ENCODE measurements at places on chromosomes 6 and 20.
A peak's percentile ranks its signal among the peaks of the same experiment; 100 is the strongest.

GRCh38 chr20:940926-941325, 24.8 kb upstream of the ANGPT4 start:
- no peak for DNase-seq

- DNase-seq = peak; percentile 66
These were observed 30.8 kb downstream of the KDM1B start for GRCh38 chr6:18186033-18186432.

DNA sequence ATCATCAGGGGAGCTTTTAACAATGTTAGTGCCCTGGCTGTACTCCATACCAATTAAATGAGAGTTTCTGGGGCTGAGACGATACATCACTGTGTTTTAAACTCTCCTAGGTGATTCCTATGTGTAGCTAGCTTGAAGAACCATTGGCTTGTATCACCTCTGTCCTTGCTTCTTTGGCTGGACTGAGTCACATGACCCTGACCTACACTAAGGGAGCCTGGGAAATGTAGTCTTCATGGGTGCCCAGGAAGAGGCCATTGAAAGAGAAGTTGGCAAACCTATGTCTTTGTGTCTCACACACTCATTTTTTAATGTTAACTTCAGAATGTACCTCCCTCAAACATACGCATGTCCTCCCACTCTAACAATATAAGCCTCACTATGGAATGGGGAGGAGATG, 506.6 kb downstream of the DHX35 start:
- no peak for DNase-seq

DNA sequence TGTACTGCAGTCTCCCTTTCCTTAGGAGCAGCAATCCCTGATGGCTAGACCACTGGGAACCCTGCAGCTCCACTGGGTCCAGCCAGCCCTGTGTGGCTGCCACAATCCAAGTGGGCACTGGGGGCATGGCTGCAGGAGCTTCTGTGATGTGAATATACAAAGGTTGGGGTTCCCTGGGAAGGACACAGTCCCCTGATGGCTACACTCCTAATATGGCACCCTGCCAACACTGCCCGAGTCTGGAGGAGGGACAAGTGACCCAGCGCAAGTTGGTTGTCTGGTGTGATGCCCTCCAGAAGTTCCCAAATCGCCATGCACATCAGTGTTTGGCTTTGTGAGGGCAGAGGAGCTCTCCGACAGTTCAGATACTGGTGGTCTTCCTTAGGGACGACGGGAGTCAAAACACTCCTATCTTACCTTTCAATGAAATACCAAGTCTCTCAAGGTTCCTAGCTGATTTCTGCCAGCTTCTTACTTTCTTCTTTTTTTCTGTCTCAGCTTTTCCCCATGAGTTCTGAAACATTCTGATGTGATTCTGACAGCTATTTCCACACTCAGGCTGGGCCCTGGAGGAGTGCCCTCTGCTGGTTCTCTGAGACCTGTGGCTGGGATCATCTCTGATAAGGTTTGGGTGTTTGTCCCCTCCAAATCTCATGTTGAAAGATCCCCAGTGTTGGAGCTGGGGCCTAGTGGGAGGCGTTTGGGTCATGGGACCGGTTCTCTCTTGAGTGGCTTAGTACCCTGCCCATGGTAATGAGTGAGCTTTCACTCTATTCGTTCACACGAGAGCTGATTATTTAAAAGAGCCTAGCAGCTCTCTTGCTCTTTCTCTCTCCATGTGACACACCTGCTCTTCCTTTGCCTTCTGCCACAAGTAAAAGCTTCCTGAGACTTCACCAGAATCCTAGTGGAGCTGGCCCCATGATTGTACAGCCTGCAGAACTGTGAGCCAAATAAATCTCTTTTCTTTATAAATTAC, 15.5 kb upstream of the ZFP57 start:
- DNase-seq = peak; percentile 34

GRCh38 chr6:53673162-53673727, 7.7 kb upstream of the KLHL31 start:
- peak; percentile 90 for DNase-seq

DNA sequence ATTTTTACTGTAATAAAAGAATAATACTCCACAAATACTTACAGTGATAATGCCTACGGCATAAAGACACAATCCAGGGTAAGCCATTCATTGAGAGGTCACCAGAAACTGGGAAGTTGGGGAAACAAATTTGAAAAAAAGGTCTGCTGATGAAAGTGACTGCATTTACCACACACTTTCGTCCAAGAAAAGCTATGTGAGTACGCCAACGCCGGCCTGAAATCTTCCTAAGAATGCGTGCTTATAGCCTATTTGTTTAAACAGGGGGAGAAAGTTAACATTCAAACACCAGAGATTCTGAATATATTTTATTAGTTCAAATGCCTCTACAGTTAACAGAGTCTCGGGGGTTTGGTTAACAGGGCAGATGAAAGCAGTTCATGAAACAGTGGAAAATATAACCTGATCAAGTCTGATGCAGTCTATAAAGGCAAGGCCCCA, 657 bp upstream of the LTV1 start:
- no peak for DNase-seq

- no peak for DNase-seq
These were observed 10.3 kb downstream of the SCRT2 start for GRCh38 chr20:665276-665675.

- DNase-seq = peak; percentile 95
These were observed at the start of gene XRN2 for GRCh38 chr20:21303061-21303871. Gene XRN2 (plus strand): TSS chr20:21303331. CDS start chr20:21303399, 68 bp downstream.

- DNase-seq = no peak
These were observed 128.1 kb downstream of the REV3L start for GRCh38 chr6:111354758-111355555.

GRCh38 chr6:16712931-16713484, 48.3 kb downstream of the ATXN1 start:
- DNase-seq = peak; percentile 90

DNA sequence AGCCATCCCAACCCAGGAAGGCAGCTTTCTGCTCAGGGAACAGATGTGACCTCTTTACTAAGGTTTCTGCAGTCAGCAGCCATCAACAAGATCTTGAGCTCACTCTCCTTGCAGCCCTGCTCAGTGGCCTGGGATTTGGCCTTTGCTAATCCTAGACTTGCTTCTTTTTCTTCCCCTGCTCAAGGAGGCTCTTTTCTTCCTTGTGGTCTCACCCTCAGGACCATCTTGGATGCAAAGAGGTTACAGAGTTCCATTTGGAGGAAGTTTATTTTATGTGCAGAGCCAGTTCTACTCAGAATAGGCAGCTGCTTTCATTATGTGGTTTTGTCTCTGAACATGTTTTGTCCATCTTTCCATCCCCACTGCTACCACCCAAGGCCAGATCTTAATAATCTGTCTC, 49.3 kb downstream of the RALY start:
- DNase-seq = peak; percentile 23

DNA sequence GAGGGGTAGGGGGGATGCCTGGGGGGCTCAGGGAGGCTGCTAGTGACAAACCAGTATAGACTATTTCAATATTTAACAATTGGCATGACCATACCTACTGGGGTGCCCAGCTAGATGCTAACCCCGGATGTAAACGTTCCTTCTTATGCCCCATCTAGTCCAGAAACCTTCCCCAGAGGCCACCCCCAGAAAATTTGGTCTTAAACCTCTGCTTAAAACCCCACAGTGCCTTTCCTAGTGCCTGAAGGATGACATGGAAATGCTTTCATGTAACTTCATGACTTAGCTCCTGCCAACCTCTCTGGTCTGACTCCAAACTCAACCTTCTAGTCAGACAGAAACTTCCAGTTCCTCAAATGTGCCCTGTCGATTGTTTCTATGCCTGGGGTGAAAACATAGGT, 52.0 kb downstream of the JPH2 start:
- no peak for DNase-seq

DNA sequence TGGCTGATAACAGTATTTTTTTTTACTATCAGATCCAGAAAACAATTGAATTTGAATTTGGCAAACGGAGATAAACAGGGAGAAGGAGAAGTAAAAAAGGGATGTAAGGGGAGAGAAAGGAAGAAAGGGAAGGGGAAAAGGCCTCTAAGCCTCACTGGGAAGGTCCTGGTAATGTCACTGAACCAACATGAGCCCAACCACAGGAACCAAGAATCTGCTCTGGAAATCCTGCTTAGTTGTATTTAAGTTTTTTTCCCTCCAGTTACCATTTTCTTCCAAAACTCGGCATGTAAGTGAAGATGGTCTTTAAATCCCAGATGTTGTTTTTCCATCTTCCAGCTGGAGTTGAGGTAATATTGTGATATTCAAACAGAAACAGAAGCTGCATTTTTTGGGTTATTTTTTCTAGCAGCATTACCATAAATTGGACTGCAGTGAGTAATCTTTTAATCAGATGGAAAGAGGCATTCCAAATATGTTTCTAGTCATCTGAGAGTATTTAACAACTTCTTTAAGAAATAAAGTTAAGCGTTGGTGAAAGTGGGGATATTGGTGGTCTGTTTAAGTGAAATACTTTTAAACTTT, 91.1 kb downstream of the TXNDC5 start:
- DNase-seq = peak; percentile 48

DNA sequence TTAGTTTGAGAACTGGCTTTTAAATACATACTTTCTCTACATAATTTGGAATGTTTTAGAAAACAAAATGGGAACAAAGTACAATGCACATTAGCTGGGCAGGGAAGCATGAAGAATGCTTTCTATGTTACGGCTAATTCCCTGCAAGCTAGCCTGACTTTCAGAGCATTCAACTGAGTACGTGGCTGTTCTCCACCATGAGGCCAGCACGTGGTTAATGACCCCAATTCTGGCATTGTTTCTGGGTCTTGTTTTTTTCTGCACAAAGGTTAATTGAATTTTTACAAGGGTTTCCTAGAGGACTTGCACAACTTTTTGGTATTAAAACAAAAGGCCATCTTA, 208.6 kb upstream of the AGPAT4 start:
- peak; percentile 26 for DNase-seq

- DNase-seq = peak; percentile 58
These were observed 11.1 kb downstream of the YWHAB start for GRCh38 chr20:44896583-44896982.

- DNase-seq = peak; percentile 61
These were observed 132.8 kb downstream of the PFDN4 start for GRCh38 chr20:54340667-54341081.

- peak; percentile 10 for DNase-seq
These were observed 78.3 kb upstream of the FYN start for GRCh38 chr6:111951497-111952085.

DNA sequence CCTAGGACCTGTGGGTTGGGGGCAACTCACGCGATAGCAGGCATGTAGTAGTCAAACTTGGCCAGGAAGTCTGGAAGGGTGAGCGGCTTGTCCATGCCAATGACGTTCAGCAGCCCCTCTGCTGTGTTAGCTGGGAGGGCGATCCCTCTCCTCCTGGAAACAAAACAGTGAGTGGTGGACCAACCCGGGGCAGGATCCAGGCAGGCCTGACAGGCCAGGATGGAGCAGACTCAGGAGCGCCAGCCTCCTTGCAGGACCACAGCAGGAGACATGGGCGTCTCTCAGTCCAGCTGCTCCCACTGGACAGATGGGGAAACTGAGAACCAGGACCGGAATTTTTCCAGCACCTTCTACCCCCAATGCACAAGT, 22.5 kb downstream of the ADA start:
- no peak for DNase-seq

All from choroid plexus epithelial cell (primary cell).